Osteocyte (in vitro differentiated cells): ENCODE measurements at places on chromosomes 1 and 21. TPM values are rescaled to one million over a fixed set of nuclear protein-coding genes. Genes with fewer than 3 reads are reported as not detected.

Gene OR14K1
- total RNA-seq = not detected in 2 replicates

Gene CD5L
- not detected in 2 replicates for total RNA-seq

Gene LCE3D
- not detected in 2 replicates for total RNA-seq

Gene CD84
- total RNA-seq = not detected in 2 replicates

Gene SELENON
- 126 and 129 TPM in 2 replicates for total RNA-seq

Gene CYP4B1
- total RNA-seq = not detected in 2 replicates

Gene CD1D
- not detected in 2 replicates for total RNA-seq

Gene CADM3
- total RNA-seq = 0.13 TPM in 1 of 2 replicates, not detected in the other

Gene LIPI
- total RNA-seq = not detected in 2 replicates
